ENCODE measurements at places on chromosomes 1 and 21.

DNA sequence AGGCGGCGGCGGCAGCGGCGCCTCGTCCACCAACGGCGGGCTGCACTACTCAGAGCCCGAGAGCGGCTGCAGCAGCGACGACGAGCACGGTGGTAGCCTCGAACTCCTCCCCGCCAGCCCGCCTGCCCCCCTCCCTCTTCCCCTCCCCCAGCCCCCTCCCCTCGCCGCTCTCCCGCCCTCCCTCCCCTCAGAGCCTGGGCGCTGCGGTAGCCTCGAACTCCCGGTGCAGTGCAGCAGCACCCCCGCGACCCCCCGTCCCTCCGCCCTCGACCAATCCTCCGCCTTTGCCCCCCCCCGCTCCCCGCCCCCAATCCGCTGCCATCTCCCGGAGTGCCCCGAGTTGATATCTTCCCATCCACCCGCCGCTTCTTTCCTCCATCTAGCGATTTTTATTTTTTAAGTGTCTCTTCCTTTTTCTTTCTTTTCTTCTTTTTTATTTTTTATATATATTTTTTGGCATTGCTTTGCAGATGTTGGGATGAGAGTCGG is 516 bp downstream of the RCOR3 start:
- DNase-seq = no peak

GRCh38 chr1:91308544-91308943 is 96.1 kb downstream of the HFM1 start:
- DNase-seq = no peak

DNA sequence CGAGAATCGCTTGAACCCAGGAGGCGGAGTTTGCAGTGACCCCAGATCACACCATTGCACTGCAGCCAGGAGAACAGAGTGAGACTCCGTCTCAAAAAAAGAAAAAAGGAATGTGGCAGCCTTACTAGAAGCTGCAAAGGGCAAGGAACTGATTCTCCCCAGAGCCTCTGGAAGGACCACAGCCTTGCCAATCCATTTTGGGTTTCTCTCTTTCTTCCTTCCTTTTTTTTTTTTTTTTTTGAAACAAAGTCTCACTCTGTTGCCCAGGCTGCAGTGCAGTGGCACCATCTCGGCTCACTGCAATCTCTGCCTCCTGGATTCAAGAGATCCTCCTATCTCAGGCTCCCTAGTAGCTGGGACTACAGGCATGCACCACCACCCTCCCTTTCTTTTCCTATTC is 9.9 kb upstream of the IFNGR2 start:
- no peak for DNase-seq

- DNase-seq = no peak
These were observed 12.2 kb upstream of the AXDND1 start for GRCh38 chr1:179353546-179353945.

DNA sequence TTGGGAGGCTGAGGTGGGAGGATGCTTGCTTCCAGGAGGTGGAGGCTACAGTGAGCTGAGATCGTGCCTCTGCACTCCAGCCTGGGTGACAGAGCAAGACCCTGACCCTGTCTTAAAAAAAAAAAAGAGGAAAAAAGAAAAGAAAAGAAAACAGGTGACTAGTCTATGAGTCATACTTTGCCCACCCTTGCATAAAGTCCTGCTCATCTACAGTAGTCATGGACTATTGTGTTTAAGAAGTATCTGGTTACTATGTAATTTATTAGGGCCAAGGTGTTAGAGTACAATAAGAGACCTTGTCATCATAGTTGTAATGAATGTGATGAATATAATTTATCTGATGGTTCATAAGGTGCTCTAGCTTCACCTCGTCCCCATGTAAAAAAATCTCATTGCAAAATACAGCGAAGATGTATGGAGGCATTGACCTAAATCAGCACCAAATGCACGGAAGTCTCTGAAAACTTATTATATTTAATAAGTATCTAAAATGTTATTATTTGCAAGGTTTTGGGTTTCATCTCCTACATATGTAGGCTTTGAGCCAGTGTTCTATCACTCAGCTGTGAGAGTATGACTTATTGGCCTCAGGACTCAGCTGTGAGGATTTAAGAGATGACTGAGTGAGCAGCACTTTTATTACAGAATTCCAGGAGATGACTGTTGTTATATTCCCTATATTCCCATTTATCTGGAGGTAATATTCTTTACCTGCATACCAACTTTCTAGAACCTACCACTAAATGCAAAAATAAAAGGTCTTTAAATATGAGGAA is 19.9 kb upstream of the KCNJ6 start:
- DNase-seq = no peak

DNA sequence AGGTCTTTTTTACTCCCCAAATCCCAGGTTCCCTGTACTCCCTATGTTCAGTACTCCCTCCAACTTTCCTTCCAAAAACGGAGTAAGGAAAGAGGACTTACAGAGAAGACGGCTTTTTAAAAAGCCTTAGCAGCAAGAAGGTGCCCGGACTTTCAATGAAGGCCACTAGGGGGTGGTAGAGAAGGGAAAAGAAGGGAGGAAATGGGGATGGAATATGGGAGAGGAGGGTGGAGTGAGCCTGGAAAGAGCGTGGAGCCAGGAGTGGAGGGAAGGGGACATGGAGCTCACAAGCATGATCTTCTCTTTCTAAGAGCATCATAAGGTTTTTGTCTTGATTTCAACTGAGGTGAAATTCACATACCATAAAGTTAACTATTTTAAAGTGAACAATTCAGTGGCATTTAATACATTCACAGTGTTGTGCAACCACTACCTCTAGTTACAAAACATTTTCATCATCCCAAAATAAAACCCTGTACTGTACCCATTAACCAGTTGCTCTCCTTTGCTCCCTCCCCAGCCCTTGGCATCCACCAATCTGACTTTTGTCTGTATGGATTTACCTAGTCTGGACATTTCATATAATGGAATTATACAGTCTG is 129.9 kb downstream of the ZNF281 start:
- no peak for DNase-seq

DNA sequence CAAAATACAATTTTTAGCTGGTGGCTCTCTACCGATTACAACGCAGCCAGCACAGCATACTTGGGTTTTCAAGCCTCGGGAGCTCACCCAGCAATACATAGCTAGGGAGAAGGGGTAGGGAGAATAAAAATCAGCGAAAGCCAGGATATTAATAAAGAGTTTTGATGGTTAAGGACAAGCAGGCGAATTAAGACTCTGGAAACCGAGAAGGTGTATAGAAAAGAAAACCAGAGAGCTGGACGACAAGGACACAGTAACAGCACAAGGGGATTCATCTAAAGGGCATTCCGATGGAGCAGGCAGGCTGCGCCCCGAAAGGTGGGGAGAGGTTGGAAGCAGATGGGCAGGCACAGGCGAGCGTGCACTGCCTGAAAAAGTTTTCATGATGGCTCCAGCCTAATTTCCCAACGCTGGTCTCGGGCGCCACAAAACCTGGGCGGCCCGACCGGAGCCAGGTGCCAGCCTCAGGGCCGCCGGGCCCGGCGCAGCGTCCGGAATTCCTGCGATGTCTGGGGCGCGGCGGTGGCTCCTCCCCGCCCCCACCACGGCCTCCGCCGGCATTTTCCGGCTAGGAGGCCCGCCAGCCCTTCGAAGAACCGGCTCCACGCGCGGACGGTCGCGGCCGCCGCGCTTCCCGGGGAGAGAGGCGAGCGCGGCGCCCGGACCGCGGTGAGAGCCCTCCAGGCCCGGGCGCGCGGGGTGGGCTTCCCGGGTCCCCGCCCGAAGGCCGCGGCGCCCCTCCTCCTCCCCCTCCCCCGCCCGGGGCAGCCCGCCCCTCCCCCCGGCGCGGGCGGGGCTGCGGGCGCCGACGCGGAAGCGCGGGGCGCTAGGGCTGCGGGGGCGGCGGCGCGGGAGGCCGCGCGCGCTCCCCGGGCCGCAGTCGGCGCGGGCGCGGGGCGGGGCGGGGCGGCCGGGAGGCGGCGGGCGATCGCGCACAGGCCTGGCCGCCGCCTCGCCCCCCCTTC is 774 bp upstream of the DYRK1A start:
- DNase-seq = peak; percentile 43

- DNase-seq = no peak
These were observed 1.2 kb upstream of the ATF3 start for GRCh38 chr1:212607206-212607912.

GRCh38 chr1:165914136-165914798 is 86.9 kb downstream of the UCK2 start:
- peak; percentile 37 for DNase-seq

DNA sequence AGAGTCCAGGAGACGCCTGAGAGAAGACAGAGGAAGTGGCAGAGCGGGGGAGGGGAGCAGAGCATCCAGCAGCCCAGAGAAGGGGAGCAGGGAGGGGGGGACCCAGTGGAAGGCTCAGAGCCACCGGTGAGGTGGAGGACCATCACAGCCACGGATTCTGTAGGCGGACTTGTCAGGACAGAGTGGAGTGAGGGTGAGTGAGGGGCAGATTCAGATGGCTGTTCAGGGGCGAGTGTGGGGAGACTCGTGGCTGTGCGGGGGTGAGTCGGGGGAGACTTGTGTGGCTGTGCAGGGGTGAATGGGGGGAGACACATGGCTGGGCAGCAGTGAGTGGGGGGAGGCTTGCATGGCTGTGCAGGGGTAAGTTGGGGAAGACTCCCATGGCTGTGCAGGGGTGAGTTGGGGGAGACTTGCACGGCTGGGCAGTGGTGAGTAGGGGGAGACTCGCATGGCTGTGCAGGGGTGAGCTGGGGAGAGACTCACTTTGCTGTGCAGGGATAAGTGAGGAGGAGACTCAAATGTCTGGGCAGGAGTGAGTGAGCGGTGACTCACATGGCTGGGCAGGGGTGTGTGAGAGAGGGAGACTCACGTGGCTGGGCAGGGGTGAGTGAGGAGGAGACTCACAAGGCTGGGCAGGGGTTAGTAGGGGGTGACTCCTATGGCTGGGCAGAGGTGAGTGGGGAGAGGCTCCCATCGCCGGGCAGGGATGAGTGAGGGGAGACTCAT is 56.8 kb upstream of the ABCG1 start:
- no peak for DNase-seq

GRCh38 chr1:44315521-44315920 is 39.5 kb downstream of the ERI3 start:
- no peak for DNase-seq

GRCh38 chr1:2585318-2586092 is 1.1 kb upstream of the PRXL2B start:
- DNase-seq = peak; percentile 48

- DNase-seq = no peak
These were observed 64.0 kb upstream of the TARDBP start for GRCh38 chr1:10948463-10948775.

GRCh38 chr1:20868263-20868662 is 81.2 kb upstream of the HP1BP3 start:
- no peak for DNase-seq

DNA sequence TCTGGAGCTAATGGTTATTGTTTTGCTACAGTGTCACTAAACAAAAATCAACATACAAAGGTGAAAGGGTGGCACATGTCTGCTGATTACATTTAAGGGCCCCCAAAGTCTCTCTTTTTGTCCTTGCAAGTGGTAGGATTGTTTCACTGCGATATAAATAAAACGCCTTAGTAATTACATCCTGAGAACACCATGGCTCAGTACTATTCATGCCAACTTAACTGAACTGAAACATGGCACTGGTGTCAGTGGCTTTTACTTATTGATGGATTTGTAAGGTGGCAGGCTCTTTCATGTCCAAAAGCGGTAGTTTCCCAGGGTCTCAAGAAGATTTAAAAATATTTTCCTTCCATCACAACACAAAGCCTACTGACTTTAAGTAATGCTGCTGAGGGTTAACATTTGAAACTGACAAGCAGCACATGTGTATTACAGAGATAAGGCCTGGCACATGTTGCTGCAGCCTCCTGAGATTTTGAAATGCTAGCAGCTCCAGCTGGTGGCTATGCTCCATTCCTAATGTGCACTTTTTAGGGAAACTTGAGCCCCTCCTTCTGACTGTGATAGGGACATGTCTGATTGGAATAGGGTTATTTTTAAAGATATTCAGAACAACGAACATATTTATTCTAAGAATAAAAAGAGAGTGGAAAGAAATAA is 86.8 kb downstream of the ATP1B1 start:
- DNase-seq = no peak

GRCh38 chr1:184945678-184946412 is 28.5 kb downstream of the NIBAN1 start:
- DNase-seq = no peak

DNA sequence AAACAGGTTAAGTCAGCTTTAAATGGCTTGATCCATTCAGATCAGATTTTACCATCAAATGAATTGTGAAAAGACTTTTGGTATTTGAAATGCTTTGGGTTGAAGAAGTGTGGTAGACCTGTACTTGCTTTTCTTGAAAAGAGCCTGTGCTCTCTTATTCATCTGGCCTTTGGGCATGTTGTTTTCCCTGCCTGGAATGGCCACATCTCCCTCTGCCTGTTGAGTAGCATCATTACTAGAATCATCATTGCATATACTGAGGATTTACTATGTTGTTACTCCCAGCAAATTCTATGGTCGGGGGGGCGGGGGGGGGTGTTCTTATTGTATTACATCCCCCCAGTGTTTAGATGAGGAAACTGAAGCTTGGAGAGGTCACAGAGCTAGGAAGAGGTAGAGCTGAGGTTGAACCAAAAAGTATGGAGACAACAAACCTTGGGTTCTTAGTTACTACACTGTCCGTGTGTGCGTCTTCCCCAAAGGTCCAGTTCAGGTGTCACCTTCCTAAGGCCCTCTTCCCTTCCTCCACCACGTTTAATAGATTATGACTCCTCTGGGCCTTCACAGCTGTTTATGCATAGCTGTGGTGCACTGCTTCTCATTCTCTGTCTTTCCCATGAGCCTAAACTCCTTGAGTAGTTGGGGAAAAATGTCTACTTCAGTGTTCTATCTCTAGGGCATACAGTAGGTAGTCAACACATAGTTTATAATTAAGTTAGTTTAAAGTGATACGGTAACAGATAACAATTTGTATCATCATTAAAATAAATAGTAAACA is 246.4 kb upstream of the HOOK1 start:
- DNase-seq = no peak

GRCh38 chr1:157725221-157725577 is 24.6 kb upstream of the FCRL3 start:
- DNase-seq = no peak
